ENCODE measurements at places on chromosomes 16 and 17.

DNA sequence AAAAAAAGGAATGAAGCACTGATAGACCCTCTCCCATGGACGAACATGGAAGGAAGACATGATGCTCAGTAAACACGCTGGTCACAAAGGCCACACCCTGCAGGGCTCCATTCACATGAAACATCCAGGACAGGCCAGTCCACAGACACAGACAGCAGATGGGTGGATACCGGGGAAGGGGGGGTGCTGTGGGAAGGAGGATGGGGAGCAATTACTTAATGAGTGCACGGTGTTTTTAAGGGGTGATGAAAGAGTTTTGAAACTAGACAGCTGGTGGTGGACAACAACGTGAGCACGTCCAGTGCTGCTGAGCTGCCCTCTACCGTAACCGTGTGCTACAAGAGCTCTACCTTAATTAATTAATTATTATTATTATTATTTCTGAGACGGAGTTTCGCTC is 6.0 kb upstream of the SLC16A3 start:
- no peak for DNase-seq

DNA sequence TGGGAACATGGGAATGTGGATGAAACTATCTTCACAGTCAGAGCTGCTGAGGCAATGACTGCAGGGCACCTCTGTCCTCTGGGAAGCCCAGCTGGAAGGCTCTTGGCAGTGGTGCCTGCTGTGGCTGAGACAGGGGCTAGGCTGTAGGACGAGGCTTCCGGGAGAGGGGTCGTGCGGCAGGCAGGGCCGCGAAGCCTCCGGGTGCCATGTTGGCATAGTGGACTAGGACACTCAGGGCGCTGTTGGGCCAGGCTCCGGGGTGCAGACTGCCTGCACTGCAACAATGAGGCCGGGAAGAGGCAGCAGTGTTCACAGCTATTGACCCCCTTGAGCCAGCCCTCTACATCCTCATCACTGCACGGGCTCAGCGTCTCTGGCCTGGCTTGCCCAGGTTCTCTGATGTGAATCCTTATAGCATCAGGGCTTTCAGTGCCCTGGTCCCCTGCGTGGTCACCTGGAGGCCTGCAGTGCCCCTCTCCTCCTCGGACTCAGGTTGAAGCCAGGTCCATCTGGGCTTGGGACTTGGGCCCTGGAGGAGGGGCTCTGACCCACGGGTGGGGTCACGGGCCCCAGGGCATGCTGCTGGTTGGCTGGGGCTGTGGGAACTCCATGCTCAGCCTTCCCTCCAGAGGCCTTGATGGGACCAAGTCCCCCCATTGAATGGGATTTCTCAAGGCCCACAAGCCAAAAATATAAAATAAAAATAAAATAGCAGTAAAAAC is 91.6 kb downstream of the TNFRSF13B start:
- DNase-seq: no peak

DNA sequence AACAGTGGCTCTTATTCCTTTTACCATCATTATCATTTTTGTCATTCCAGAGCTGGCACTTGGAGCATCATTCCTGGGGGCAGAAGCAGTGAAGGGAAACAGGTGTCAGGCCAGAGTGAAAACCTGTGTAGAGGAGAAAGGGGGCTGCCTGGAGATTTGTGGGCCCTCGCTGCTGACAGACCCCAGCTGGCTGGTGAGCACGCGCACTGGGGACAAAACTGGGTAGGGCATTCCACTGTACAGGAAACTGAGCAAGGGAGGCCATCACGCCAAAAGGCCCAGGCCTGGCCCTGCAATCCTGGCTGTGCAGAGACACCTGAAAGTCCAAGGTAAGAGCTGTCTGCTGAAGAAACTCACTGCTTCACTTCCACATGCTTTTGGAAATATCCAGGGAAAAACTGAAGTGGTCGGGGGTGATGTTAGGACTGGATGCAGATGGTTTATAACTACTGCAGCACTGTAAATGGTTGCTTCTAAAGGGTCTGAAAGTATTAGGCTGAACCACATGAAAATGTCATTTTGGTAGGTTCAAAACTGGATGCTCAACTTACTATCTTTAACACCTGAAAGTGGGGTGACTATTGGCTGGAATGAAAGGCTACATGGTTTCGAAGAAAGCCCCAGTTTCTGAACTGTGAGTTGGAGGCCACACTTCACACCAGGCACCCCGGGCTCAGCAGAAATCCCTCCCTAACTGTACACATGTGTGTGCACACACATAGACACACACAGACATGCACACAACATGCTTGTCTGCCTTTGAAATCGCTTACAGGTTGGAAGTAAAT is 225.0 kb downstream of the C16orf78 start:
- DNase-seq: no peak

DNA sequence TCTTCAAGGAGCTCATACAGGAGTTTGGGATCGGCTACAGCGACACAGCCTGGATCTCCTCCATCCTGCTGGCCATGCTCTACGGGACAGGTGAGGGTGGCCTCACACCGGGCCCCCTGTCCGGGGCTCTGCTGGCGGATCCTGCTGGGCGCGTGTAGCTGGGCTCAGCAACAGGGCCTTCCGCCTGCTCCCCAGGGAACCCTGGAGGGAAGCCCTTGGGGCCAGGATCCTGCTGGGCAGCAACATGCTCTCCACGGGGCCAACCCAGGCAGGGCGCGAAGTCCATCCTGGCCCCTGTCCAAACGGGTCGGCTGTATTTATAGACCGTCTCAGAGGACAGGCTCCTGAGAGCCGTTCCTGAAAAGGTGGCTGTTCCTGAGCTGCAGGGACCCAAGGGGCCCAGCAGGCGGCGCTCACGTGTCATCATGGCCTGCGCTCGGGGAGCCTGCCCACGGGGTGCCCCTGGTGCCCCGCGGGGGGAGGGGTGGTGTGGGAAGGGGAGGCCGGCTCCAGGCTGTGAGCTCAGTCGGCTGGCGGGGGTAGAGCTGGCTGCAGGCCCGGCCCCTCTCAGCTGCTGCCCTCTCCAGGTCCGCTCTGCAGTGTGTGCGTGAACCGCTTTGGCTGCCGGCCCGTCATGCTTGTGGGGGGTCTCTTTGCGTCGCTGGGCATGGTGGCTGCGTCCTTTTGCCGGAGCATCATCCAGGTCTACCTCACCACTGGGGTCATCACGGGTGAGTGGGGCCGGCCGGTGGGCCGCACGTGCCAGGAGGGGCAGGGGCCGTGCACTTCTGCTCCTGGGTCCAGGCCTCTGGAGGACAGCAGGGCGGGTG is 7.5 kb downstream of the SLC16A3 start:
- no peak for DNase-seq

DNA sequence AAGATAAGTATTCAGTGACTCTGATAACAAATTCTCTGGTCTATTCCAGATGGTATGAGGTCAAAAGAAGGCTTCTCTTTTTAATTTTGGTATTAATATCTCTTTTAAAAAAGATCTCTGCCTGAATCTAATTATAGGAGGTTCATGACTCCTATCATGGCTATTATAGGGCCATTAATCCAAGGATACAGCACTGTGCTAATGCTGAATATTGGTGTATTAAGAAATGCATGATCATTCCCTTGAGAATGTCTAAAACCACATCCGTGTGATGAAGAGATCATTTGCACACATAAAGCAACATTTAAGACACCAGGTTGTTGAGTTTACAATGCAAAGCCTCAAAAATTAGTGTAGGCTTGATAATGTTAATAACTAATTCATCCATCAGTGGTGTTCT is 160.4 kb upstream of the MON1B start:
- DNase-seq: no peak

DNA sequence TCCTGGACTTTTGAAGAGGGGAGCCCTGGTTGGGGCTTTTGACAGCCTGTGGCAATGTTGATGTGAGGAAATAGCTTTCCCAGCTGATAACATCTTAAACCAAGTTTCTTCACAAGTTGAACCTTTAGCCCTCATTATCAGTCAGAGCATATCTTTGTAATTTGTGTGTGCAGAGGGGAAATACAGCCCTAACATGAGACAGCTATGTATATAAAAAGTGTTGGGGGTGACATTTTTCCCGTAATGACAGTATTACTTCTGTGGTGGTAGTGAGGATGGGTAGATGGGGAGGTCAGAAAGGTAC is 221.1 kb downstream of the FTO start:
- DNase-seq: no peak

GRCh38 chr17:17120294-17120693 is 78.0 kb downstream of the MPRIP start:
- no peak for DNase-seq

DNA sequence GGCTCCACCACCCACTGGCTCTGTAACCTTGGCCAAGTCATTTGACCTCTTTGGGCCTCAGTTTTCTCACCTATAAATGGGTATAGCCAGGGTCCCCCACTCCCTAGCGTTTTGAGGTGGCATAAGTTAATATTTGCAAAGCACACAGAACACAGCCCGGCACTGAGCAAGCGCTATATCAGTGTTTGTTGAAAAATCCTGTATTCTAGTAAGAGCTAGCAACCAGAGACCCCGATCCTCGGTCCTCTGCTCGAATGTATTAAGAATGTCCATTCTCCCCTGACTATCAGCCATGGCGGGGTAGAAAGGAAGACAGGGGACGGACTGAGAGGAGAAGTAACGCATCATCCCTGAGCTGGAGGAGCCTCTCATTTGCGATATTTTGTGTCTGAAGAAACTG is 131.2 kb downstream of the IRF8 start:
- no peak for DNase-seq

DNA sequence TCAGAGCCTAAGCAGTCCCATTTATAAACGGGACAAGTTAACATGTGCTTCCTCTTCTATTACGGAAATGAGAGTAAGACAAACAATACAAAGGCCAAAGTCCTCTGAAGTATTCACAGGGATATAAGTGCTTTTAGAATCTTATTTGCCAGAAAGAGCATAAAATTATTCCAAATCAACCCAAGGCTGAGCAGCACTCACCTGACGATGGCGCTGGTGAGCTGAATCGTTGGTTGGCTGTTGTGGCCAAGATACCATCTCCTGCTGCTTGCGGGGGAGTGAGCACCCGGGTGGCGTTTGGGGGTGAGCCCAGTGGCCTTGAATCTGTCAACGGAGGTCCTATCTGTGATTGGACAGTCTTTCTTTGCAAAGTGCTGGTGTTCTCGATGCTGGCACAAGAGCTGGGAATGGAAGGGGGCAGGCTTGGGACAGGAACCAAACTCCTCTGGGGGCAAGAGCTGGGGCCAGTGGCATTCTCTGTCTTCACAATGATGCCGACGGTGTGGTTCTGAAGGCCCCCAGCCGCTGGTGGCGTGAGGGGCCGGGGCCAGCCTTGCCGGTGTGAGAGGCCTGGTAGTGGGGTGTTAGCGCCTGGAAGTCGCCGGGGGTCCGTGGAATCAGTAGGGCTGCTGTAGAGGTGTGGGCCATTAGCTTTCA is 9.5 kb upstream of the DHRS13 start:
- DNase-seq: no peak

DNA sequence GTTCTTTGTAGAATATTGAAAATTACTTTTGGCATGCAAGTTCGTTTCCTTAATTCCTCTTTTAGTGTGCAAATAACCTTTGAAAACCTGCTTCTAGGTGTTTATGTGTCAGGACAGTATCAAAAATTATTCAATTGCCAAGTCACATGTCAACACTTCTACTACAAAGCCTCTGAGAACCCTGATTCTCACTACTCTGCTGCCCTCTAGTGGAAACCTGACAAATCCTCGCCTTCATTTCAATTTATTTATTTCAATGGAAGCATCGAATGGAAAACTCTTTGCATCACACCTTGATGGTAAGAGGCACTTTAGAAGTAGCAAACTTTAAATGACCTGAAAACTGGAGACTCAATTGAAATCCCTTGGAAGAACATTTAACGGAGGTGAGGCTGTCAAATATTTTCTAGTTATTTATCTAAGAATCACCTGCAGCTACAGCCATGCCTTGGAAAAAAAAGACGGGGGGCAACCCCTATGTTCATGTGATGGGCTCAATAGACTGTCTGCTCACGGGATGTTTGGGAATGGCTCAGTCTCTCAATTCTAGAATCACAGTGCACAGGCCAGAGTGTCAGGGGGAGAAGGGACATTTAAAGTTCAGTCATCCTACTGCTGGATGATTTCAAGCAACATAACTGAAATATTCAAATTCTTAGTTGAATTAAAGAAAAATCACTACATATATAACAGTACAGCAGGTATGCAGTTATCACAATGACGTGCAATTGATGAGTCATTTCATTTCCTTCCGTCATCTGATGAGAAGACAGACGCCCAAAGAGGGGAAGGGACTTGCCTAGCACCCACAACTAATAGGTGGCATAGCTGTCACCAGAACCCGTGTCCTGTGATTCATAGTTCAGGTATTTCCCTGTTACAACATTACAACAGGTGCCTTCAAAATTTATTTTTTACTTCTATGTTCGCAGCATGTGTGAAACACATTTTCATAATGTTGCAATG is 563.9 kb downstream of the TOX3 start:
- peak; percentile 42 for DNase-seq

GRCh38 chr16:27341549-27341948 is 27.8 kb downstream of the IL4R start:
- no peak for DNase-seq

DNA sequence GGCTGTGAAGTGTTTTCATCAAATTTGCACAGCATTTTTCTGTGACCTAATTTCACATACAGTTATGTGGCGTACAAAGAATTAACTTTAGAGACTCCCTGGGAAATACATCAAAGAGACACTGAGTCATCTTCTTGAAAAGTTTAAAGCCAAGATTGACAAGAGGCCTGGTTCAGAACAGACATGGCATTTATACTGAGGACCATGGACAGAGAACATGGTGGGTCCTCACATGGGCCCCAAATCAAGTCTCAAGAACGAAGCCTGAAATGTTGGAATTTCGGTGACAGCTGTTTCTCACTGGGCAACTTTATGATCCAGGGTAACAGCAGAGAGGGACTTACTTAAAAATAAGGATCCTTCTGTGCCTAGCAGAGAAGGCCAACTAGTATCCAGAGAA is 311.5 kb upstream of the KCNJ16 start:
- no peak for DNase-seq

DNA sequence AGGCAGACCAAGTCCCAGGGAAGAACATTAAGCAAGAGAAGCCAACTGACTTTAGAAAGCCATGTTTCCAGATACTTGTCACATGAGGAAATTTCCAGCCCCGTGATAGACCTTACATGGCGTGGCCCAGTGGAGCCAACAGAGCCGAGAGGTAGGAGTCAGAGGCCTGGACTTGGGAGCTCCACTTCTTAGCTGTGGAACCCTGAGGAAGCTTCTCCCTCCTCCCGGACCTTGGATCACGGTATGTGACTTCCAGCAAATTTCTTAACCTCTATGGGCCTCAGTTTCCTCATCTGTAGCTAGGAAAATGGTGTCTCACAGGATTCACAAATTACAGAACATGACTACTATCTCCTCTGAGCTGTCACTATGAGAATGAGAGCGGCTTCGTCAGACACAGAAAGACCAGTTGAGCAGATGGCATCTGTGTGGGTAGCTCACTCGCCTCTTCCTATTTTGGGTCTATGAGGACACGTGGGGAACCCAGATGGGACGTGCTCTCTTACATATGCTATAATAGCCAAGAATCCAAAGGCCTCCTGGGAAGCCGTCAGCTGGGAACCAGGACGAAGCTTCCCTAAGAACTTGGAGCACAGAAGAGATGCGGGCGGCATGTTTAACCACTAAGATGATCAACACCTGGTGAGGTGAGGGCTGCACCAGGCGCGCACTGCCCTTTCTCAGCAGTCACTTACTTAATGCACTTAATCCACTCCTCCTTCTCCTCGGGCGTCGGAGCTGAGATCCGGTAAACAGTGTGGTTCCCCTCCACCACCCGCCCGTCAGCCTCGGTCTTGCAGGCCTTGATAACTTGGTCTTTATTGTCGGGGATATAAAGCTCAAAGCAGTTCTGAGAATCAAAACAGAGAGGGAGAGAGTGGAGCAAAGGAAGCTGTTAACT is 102.3 kb downstream of the CYTH1 start:
- no peak for DNase-seq

GRCh38 chr16:65176603-65177002 is 54.7 kb upstream of the CDH11 start:
- no peak for DNase-seq

Measured in epithelial cell of proximal tubule (primary cell).